ENCODE measurements at places on chromosomes 4 and X.

DNA sequence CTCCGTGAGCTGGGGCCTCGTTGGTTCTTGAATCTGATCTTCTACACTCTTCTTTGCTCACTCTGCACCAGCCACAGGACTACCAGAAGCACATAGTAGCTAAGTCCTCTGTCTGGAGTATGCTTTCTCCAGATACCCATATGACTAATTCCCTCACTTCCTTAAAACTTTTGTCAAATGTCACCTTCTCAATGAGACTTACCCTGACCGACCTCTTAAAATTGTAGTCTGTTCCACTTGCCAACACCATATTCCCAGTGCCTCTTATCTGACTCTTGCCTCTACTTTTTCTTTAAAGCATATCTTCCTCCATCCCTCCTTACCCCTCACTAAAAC is 10.0 kb downstream of the PARM1 start:
- DNase-seq: no peak

DNA sequence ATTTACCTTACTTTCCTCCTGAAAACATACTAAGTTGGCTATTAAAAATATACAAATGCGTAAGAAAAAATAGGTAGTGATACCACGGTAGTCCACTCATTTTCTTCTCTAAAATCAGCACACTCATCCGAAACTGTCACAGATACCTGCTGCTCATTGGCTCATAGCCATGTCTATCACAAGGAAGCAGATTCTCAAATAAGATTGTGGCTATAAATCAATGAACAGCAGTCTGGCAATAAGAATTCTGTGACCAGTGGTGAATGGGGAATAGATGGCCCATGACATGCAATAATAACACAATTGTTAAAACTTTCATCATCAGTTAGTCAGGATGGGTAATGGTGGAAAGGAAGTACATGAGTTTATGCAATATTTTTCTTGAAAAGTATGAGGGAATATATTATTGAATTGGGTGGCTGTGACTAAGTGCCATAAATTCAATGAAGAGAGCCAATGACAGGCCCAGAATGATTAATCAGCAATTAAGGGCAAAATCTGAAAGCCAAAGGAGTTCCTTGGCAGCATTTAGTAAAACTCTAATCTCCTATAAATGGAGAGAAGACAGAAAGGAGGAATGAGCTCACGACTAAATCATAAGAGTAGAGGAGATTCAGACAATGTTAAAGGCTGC is 202.3 kb upstream of the NEIL3 start:
- no peak for DNase-seq

DNA sequence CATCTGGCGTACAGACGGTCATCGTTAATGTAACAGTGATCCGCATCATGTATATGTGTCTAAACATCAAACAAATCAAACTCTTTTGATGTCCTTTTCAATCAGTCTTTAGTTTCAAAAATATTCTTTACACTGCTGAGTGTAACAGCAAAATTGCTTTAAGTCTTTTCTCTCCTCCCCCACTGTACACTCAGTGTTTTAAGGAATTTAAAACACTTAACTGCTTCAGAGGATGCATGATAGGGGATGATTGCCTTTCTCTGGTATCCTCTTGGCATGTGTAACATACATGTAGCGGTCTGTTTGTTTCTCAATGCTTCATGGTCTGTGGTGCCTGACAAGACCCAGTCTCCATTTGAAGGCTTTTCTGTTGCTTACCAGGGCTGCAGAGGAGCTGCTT is 41.6 kb downstream of the LIMCH1 start:
- no peak for DNase-seq

DNA sequence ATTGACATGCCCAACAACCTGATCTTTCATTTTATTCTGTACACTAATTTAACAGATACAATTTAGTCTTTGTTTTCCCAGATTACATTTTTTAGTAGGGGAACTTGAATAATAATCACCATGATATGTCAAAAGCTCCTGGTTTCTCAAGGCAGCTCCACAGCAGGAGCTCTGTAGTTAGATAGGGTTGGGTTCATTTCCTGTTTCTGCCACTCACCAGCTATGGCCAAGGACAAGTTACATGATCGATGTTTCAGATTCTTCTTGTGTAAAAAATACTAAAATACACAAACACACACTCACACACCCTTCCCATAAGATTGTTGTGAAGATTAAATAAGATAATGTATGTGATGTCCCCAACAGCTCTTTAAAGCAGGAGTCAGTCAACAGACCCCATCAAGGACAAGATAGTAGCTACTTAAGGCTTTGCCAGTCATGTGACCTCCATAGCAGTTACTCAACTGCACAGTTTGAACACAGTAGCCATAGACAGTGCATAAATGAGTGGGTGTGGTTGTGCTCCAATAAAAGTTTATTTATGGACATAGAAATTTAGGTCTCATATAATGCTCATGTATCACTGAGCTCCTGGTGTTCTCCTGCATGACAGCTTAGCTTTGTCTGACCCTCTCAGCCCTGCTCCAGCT is 18.4 kb downstream of the GUCY1A1 start:
- DNase-seq: no peak

- DNase-seq: no peak
Observed at GRCh38 chr4:133143775-133144430, 5.2 kb upstream of the PCDH10 start.

DNA sequence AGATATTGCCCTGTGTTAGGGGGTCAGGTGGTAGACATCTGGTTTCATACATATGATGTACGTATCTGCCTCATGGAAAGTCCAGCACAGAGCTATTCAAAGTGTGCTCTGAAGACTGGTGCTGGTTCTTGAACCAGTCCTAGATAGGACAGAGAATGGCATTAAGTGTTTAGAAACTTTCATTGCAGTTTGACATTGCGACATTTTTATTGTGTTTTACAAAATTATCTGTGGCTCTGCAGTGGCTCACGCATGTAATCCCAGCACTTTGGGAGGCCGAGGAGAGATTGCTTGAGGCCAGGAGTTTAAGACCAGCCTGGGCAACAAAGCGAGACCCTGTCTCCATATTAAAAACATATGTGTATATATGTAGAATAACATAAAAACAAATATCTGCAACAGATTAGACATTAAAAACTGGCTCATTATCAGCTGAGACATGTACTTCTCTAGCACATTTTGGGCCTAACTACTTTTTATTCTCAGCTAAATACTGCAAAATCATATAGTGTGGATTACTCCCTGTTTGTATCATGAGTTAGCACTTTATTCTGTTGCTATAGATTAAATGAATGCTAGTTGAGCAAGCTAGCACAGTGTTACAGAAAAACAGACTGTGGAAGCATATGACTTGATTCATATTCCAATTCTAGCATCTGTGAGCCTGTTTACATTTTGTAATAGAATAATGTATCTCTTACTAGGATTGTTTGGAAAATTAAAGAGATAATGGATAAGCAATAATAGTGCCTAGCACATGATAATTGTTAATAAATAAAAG is 57.1 kb downstream of the USP9X start:
- no peak for DNase-seq

DNA sequence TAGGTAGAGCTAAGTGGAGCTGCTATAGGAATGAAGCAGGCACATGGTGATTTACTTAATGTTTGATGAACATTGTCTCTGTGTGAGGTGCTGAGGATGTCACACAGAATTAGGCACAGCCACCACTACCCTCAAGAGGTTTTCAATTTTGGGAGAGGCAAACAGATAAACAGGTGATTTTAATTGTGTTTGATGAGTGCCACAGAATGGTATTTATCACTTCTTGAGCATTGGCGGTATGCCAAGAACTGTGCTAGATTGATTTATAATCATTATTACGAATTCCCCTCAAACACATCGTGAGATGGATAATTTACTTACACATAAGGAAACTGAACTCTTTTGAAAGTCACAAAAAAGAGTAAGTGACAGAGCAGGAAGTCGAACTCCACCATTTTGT is 74.8 kb downstream of the FREM3 start:
- no peak for DNase-seq

- no peak for DNase-seq
Observed at GRCh38 chrX:24506082-24506481, 41.0 kb downstream of the PDK3 start.

DNA sequence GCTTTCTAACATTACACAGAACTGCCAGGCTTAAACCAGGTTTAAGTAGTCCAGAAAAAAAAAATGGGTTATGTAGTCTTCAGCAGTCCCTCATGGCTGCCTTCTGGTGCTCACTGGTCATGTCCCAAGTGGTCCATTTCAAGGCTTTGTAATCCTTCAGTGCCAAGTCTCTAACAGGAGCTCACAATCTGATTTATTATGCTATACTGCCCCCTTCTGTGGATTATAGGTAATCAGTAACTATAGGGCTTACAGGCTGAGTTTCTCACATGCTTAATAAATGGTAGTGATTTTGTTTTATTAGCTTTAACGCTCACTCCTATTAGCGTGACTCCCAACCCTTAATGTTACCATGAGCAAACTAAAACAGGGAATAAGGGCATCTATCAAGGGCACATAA is 92.5 kb upstream of the EDA2R start:
- DNase-seq: peak; percentile 63

GRCh38 chr4:128709268-128709667 is 100.2 kb upstream of the JADE1 start:
- no peak for DNase-seq

DNA sequence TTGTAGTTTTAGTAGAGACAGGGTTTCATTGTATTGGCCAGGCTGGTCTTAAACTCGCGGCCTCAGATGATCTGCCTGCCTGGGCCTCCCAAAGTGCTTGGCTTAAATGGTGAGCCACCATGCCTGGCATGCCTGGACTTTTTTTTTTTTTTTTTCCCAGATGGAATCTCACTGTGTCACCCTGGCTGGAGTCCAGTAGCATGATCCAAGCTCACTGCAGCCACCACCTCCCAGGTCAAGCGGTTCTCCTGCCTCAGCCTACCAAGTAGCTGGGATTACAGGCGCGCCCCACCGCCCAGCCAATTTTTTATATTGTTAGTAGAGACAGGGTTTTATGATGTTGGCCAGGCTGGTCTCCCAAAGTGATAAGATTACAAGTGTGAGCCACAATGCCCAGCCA is 8.4 kb downstream of the UBE2K start:
- no peak for DNase-seq

- DNase-seq: no peak
Observed at GRCh38 chrX:70084592-70085240, 22.5 kb downstream of the OTUD6A start.

- no peak for DNase-seq
Observed at GRCh38 chrX:134734466-134734952, 76.2 kb upstream of the PLAC1 start.

- no peak for DNase-seq
Observed at GRCh38 chrX:19729761-19730160, 157.6 kb downstream of the SH3KBP1 start.
